H9 (cell line): ENCODE measurements at places on chromosomes 16 and 17.
A peak's percentile ranks its signal among the peaks of the same experiment; 100 is the strongest.

DNA sequence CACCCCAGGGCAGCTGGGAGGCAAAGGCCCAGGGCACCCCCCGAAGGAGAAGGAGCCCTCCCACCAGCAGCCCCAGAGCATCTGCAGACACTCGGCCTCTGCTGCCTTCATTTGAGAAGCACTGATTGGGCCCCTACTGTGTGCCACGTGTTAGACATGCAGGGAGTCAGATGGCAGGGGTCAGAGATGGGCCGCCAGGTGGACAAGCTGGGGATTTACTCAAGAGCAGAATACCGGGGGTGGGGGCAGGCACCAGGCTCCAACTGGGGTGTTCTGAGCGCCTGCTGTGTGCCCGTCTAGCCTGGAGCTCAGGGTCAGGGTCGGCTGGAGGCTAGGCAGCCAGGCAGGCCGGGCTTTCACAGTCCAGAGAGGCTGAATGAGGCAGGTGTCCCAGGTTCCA lies 18.7 kb downstream of the TPSG1 start:
- peak; percentile 41 for DNase-seq

DNA sequence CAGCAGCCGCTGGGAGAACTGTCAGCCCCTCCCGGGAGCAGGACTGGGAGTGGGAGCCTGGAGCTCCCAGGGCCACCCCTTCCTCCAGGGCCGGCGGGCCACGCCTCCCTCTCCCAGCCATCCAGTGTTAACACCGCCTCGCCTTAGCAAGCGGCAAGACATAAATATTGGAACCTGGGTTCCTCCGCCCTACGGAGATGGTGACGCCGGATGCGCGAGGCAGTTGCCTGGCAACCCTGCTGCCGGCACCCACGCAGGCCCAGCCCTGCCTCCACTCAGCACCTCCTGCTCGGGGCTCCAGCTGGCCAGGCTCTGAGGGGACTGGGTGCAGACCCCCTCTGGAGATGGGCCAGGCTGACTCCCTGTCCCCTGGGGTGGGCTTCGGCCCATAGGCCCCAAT lies 27.4 kb upstream of the CACNA1H start:
- no peak for DNase-seq

- no peak for DNase-seq
These were observed 15.0 kb downstream of the GINS2 start for GRCh38 chr16:85673529-85674417.

- DNase-seq, result no peak
These were observed 10.0 kb downstream of the TIGD7 start for GRCh38 chr16:3295209-3295608.

DNA sequence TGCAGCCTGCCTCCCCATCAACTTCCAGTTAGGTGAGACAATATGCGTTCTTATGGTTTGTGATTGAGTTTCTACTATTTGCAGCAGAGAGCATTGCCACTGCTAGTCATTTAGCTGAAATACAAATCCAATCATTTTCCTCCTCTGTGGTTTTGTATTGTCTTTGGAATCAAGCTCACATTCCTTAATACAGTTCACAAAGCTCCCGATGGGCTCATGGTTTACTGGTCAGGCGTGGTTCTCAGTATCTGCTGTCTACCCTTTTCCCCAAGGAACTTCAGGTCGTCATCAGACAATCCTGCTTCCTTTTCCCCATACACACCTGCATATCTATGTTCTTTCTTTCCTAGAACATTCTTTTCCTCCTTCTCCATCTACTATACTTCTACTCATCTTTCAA lies 69.6 kb upstream of the GAS7 start:
- DNase-seq, result no peak

GRCh38 chr17:61005358-61005757 lies 327.7 kb downstream of the BCAS3 start:
- no peak for DNase-seq

GRCh38 chr16:88681709-88682451 lies 4.4 kb downstream of the SNAI3 start:
- DNase-seq, result no peak

GRCh38 chr17:65039336-65039988 lies 17.1 kb downstream of the GNA13 start:
- DNase-seq, result no peak

- no peak for DNase-seq
These were observed 2.9 kb downstream of the KRTAP9-7 start for GRCh38 chr17:41278176-41278955.

- DNase-seq, result peak; percentile 94
These were observed 31.4 kb upstream of the CDC42EP4 start for GRCh38 chr17:73343168-73343634.

DNA sequence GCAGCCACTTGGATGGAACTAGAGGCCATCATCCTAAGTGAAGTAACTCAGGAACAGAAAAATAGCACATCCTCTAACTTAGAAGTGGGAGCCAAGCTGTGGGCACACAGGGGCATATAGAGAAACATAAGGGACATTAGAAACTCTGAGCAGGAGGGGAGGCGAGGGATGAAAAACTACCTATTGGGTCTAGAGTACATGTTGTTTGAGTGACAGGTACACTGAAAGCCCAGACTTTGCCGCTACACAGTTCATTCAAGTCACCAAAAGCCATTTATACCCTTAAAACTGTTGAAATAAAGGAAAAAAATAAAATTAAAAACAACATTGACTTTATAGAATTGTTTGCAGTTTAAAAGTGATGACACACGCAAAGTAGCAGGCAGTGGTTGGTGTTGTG lies 236.6 kb downstream of the SNX29 start:
- DNase-seq, result no peak

DNA sequence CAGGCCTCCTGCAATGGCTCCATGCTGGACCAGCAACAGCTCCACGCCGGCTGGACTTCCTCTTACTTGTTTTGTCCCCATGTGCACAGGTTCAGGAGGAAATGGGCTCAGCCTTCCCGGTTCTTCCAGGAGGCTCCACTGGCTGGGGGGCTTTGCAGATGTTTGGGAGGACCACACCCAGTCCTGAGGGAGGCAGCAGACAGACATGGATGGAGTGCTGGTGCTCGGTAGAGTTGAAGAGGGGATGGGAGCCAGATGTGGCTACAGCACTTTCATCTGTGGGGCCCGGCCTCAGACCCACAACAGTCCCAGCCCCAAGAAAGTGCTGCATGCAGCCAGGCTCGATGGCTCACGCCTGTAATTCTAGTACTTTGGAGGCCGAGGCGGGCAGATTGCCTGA lies 21.8 kb downstream of the NARF start:
- DNase-seq, result no peak

- no peak for DNase-seq
These were observed 61.2 kb upstream of the ENDOV start for GRCh38 chr17:80353718-80354275.

DNA sequence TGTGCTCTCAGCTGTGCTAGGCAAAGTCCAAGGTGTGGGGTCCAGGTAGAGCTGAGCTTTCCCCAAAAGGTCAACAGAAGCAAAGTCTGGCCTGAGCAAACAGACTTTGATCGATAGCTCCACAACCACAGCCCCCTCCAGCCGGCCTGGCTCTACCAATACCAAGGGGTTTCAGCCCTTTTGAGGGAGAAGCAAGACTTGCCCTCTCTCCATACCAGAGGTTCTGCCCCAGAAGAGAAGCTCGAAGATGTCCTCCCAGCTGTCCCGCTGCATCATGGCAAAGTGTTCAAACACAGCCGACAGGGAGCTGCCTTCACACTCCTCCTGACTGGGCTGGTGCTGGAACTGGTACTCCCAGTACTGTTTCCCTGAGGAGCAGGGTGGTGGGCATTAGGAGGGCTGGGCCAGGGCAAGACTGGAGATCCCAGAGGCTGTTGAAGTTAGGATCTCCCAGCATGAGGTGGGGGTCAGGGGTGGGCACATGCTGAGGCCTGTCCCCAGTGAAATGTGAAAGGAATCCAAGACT lies 1.7 kb downstream of the VTN start:
- DNase-seq, result no peak

- no peak for DNase-seq
These were observed 6.9 kb downstream of the PHAF1 start for GRCh38 chr16:67116388-67117311.

GRCh38 chr17:43779145-43780125 lies 658 bp upstream of the DUSP3 start:
- DNase-seq, result peak; percentile 66

- no peak for DNase-seq
These were observed 29.1 kb downstream of the DUSP14 start for GRCh38 chr17:37518826-37519225.

- no peak for DNase-seq
These were observed 127.0 kb downstream of the XYLT1 start for GRCh38 chr16:17343728-17344127.

DNA sequence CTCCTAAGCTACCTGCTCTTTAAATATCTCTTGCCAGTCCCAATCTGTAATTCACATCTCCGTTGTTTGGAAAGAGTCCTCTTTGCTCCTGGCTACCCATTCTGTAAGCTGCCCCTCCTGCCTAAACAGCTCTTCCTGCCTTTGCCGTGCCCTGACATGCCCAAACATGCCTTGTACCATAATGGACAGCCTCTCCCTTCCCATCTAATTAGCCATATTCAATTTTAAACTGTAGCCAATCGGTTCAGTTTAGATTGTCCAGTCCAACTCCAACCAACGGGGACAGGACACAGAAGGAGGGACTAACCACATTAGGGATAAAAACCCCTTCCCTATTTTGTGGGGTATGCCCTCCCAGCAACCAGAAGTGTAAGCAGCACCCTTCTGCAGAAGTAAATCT lies 30.6 kb upstream of the CLEC3A start:
- DNase-seq, result peak; percentile 77

GRCh38 chr17:63963123-63963522 lies 9.6 kb downstream of the SCN4A start:
- DNase-seq, result no peak

- DNase-seq, result peak; percentile 55
These were observed 363.4 kb downstream of the C16orf95 start for GRCh38 chr16:86953631-86954391.

DNA sequence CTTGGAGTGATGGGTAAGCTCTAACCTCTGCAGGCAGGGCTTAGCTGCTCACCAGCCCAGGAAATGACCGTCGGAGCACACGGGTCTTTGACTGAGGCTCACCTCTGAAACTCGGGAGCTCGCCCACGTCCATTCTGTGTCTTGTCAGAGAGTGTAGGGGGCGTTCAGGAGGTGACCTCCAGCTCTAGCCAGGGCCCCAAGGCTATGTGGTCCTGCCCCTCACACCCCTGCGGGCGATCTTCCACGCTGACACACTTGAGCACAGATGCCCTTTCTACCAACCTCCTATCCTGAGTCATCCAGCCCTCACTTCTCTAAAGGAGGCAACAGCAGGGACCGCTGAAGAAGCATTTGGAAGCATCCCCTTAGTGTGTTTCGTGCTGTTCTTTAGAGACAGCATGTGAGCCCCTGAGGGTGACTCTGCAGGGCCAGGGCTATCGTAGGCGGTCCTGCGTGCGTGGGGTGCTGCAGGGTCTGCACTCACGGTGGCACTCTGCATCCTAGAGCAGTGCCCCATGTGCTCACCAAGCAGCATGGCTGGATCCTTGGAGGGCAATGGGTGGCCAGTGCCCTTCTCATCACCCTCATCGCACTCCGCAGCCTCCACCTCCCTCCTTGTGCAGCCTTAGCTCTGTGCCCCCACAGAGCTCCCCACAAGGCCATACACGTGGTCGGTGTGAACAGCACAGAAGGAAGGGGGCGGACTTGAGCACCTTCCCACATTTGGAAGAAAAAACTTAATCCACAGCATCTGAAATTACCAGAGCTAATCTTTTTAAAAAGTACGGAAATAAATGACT lies 33.8 kb downstream of the SLC47A1 start:
- peak; percentile 50 for DNase-seq

- peak; percentile 86 for DNase-seq
These were observed 8.9 kb downstream of the OR4D1 start for GRCh38 chr17:58156839-58157803.

- no peak for DNase-seq
These were observed 1.4 kb upstream of the TXNDC11 start for GRCh38 chr16:11744075-11744470.

DNA sequence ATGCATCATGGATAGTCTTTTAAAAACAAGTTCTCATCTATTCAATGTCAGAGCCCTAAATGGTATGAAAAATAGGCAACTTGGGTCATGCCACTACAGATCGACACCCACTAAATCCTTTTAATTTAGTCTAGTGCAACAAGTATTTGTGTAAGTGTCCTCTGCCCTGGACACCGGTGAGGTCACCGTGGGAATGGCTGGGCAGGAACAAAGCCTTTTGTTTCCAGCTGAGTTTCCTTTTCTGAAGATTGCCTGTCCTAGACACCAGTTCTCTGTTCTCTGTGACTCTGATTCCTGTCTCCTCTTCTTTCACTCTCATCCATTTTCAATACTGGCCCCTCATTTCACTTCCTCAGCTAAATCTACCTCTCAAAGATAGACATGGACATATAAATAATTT lies 446.5 kb downstream of the MAF start:
- no peak for DNase-seq

GRCh38 chr17:77914385-77915254 lies 43.9 kb upstream of the TNRC6C start:
- DNase-seq, result peak; percentile 83

- no peak for DNase-seq
These were observed 86.1 kb downstream of the UTP18 start for GRCh38 chr17:51346218-51346982.

DNA sequence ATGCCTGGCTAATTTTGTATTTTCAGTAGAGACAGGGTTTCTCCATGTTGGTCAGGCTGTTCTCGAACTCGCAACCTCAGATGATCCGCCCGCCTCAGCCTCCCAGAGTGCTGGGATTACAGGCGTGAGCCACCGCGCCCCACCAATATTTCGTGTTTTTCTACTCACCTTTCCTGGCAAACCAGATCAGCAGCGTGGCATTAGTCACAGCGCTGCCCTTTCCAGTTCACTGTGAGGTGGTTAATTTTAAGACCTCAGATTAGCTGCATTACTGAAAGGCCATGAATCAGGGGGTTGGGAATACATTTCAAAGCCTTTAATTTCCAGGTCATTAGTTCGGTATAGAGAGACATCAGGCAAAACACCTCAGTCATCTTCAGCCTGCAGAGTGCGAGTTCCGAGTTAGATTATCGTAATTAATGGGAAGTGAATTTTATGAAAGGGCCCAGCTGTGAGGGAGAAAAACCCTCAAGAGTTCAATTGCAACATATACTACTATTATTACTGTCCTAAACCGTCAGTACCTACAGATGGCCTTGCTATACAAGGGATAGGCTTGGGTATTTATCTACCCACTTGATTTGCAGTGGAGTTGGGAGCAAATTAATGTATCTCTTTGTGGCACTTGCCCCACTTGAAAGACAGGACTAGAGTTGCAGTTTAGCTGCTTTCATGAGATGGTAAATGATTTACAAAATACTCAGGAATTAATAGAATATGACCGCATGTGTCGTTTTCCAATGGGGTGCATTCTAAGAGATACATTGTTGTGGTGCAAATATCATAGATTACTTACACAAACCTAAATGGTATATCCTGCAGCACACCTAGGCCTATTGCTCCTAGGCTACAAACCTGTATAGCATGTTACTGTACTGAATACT lies 2.1 kb upstream of the USP32 start:
- DNase-seq, result no peak

DNA sequence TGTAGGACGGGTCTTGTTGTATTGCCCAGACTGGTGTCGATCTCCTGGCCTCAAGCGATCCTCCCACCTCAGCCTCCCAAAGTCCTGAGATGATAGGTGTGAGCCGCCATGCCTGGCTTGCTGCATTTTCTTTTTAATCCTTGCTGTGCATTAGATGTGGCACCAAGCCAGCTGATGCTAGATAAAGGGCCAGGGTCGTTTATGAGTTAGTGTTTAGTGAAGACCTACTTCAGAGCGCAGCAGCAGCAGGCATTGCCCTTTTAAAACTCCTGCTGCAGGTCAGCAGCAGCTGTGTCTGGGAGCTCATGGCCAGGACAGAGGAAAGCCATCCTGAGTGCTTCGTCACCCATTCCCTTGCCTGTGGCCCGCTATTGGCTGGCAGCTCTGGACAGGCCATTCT lies 237.3 kb downstream of the CCDC182 start:
- no peak for DNase-seq
